Tibial nerve (tissue), 4 donors: ENCODE measurements at places on chromosomes 5 and 9.

DNA sequence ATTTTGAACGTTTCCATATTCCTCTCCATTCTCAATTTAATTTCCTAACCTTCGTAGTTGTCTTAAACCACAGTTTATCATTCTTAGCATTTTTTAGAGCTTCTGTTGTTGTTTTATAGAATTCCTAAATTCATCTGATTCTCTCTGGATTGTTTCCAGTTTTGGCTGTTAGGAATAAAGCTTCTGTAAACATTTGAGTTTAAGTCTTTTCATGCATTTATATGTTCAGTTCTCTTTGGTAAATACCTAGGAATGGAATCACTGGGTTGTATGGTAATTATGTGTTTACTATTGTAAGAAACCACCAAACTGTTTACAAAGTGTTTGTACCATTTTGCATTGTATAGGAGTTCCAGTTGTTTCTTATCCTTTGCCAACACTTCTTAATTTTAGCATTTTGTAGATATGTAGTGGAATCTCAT lies 29.7 kb downstream of the GPR21 start:
- no peak for DNase-seq
- no peaks in the 10 kb centered on the region for H3K27me3 ChIP-seq
- no peak overlapping the region for H3K27ac ChIP-seq
- no peak overlapping the region for H3K4me3 ChIP-seq

GRCh38 chr5:104265531-104266140 lies 703.0 kb upstream of the NUDT12 start:
- no peaks in the 10 kb centered on the region for H3K36me3 ChIP-seq
- no peak for DNase-seq
- H3K4me3 ChIP-seq = no peak overlapping the region
- H3K27me3 ChIP-seq = no peaks in the 10 kb centered on the region

- no peak overlapping the region for H3K4me3 ChIP-seq
- H3K4me1 ChIP-seq = no peaks in the 10 kb centered on the region
- H3K27ac ChIP-seq = no peak overlapping the region
- H3K36me3 ChIP-seq = no peaks in the 10 kb centered on the region
- H3K27me3 ChIP-seq = no peaks in the 10 kb centered on the region
Measured at GRCh38 chr9:68428481-68428880, 72.1 kb downstream of the PGM5 start.

- no peak overlapping the region for H3K4me3 ChIP-seq
- H3K27me3 ChIP-seq = no peaks in the 10 kb centered on the region
- H3K27ac ChIP-seq = no peak overlapping the region
- no peaks in the 10 kb centered on the region for H3K36me3 ChIP-seq
- H3K4me1 ChIP-seq = no peaks in the 10 kb centered on the region
Measured at GRCh38 chr5:74954919-74955318, 88.7 kb upstream of the FAM169A start.

- H3K4me3 ChIP-seq = no peak overlapping the region
- DNase-seq = no peak
- no peak overlapping the region for H3K27ac ChIP-seq
- H3K27me3 ChIP-seq = no peaks in the 10 kb centered on the region
Measured at GRCh38 chr9:1490341-1491232, 440.4 kb downstream of the DMRT2 start.

- H3K27me3 ChIP-seq = no peaks in the 10 kb centered on the region
- H3K4me1 ChIP-seq = peaks cover 68% of the 10 kb centered on the region
- no peaks in the 10 kb centered on the region for H3K36me3 ChIP-seq
Measured at GRCh38 chr5:67291671-67292070, 95.1 kb upstream of the CD180 start.

DNA sequence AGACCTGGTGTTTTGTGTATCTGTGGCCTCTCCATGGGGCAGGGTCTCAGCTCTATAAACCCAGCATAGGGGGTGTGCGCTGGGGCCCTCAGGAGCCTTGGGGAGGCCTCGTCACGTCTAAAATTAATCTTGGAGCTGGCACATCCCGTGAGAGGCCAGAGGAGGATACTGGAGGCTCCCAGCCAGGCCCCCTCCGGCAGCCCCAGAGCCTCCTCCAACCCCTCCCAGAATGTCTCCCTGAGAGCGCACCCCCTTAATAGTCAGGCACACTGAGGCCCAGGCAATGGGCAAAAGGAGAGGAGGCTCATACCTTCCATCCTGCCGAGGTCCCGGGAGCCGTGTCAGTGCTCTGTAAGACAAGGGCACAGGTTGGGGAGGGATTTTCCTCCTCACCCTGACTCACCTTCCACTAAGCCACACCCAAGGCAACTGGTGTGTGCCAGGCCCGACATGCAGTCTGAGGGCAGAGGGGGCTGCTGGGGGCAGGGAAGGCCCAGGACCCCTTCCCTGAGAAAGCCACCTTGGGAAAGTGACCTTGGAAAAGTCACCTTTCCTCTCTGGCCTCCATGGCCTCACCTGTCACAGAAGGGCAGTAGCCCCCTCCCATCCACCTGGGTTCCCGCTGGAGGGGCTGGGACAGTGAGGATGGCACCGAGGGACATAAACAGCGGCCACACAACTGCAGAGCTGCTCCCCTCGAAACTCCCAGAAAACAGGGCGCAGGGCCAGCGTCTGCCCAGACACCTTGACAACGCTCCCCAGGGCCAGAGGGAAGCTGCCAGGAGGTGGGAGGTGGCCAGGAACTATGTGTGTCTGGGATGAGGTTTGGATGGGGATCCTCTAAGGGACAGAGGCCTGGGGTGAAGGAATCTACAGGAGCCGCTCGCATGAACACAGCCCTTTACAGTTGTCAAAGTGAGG lies 2.9 kb downstream of the AK1 start:
- H3K27ac ChIP-seq = peak overlapping the region; percentile 88
- H3K4me1 ChIP-seq = peaks cover 48% of the 10 kb centered on the region
- no peak for DNase-seq
- H3K4me3 ChIP-seq = no peak overlapping the region

- H3K4me3 ChIP-seq = no peak overlapping the region
- no peak overlapping the region for H3K27ac ChIP-seq
- no peaks in the 10 kb centered on the region for H3K4me1 ChIP-seq
- no peak for DNase-seq
- H3K36me3 ChIP-seq = no peaks in the 10 kb centered on the region
- no peaks in the 10 kb centered on the region for H3K27me3 ChIP-seq
Measured at GRCh38 chr5:54947187-54947586, 38.2 kb downstream of the ESM1 start.

- no peaks in the 10 kb centered on the region for H3K27me3 ChIP-seq
- no peak for DNase-seq
- peaks cover 15% of the 10 kb centered on the region for H3K4me1 ChIP-seq
- H3K36me3 ChIP-seq = no peaks in the 10 kb centered on the region
- no peak overlapping the region for H3K4me3 ChIP-seq
- no peak overlapping the region for H3K27ac ChIP-seq
Measured at GRCh38 chr5:59547731-59548130, 345.8 kb downstream of the PDE4D start.

DNA sequence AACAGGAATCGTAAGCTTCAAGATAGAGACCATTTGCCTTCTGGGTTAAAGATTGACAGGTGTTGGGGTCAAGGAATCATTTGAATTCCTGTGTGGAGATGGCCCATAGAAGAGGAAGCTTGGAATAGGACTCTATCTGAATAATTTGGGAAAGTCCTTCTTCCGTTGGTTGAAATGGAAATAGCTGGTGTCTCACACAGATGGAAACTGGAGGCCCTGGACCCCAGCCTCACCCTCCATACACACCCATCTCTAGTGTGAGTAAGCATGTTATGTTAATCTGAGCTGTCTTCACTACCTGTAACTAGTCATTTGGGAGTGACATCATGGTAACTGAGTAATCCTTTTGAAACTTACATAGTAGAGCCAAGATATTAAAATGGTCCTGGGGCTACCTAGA lies 184.4 kb downstream of the CD180 start:
- no peak overlapping the region for H3K27ac ChIP-seq
- no peaks in the 10 kb centered on the region for H3K36me3 ChIP-seq
- DNase-seq = no peak
- no peaks in the 10 kb centered on the region for H3K27me3 ChIP-seq
- peaks cover 4% of the 10 kb centered on the region for H3K4me1 ChIP-seq

GRCh38 chr9:116792271-116792670 lies 105.2 kb downstream of the TRIM32 start:
- H3K27me3 ChIP-seq = no peaks in the 10 kb centered on the region
- DNase-seq = no peak
- no peak overlapping the region for H3K27ac ChIP-seq

DNA sequence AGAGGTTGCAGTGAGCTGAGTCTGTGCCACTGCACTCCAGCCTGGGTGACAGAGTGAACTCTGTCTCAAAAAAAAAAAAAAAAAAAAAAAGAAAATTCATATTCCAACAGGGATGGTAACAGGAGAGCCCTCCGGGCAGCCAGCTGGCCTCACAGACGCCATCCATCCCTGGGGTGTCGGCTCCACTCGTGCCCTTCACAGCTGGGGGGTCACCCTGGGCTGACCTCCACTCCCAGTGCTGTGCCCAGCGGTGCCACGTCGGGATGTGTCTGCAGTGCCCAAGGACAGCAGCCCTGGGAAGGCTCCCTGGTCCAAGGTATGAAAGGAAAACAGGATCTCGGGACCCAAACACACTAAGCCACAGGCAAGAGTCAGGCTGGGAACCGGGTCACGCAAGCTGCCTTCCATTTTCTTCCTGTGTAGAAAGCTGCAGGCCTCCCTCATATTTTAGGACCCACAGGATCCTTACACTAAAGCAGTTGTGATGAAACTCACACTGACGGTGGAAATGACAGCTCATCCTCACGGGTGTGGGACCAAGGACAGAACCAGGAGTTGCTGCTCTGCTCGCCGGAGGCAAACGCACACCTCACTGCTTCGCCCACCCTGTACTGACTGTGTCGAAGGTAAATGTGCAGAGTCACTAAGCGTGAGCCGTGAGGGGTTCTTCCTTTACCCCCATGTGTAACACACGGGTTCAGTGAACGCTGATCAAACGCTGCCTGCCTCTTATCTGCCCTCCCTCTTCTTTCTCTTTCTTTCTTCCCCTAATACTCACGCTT lies 5.3 kb downstream of the SLC12A7 start:
- H3K36me3 ChIP-seq = no peaks in the 10 kb centered on the region
- no peak for DNase-seq
- peaks cover 45% of the 10 kb centered on the region for H3K4me1 ChIP-seq
- H3K4me3 ChIP-seq = no peak overlapping the region

GRCh38 chr5:172953776-172954675 lies 5.2 kb upstream of the RPL26L1 start:
- no peak for DNase-seq
- H3K4me1 ChIP-seq = no peaks in the 10 kb centered on the region
- H3K36me3 ChIP-seq = peaks cover 12% of the 10 kb centered on the region
- H3K4me3 ChIP-seq = no peak overlapping the region
- H3K27me3 ChIP-seq = no peaks in the 10 kb centered on the region

DNA sequence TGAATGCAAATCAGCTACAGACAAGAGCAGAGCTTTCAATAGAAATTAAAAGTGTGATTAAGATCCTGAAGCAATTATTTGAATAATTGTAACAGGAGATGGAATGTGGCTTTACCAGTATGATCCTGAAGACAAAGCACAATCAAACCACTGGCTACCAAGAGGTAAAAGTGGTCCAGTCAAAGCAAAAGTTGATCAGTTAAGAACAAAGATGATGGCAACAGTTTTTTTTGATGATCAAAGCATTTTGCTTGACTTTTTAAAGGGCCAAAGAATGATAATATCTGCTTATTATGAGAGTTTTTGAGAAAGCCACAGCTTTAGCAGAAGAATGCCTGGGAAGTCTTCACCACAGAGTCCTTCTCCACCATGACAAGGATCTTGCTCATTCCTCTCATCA lies 409.2 kb downstream of the CSNK1G3 start:
- H3K4me1 ChIP-seq = no peaks in the 10 kb centered on the region
- DNase-seq = no peak
- no peak overlapping the region for H3K27ac ChIP-seq
- no peaks in the 10 kb centered on the region for H3K36me3 ChIP-seq
- no peak overlapping the region for H3K4me3 ChIP-seq

GRCh38 chr5:117973785-117974184 lies 1014.6 kb downstream of the DTWD2 start:
- no peak overlapping the region for H3K27ac ChIP-seq
- no peak for DNase-seq
- no peaks in the 10 kb centered on the region for H3K27me3 ChIP-seq
- H3K36me3 ChIP-seq = no peaks in the 10 kb centered on the region
- no peaks in the 10 kb centered on the region for H3K4me1 ChIP-seq

- no peak overlapping the region for H3K4me3 ChIP-seq
- DNase-seq = peak; percentile 64
- H3K27me3 ChIP-seq = no peaks in the 10 kb centered on the region
- H3K4me1 ChIP-seq = peaks cover 40% of the 10 kb centered on the region
- H3K36me3 ChIP-seq = no peaks in the 10 kb centered on the region
- H3K27ac ChIP-seq = no peak overlapping the region
Measured at GRCh38 chr5:170307575-170308465, 10.2 kb upstream of the LCP2 start.

GRCh38 chr9:126481862-126482261 lies 131.9 kb upstream of the LMX1B start:
- DNase-seq = no peak
- H3K4me1 ChIP-seq = peaks cover 11% of the 10 kb centered on the region
- H3K27ac ChIP-seq = peak overlapping the region; percentile 7
- no peak overlapping the region for H3K4me3 ChIP-seq
- H3K36me3 ChIP-seq = peaks cover 73% of the 10 kb centered on the region
- H3K27me3 ChIP-seq = no peaks in the 10 kb centered on the region

DNA sequence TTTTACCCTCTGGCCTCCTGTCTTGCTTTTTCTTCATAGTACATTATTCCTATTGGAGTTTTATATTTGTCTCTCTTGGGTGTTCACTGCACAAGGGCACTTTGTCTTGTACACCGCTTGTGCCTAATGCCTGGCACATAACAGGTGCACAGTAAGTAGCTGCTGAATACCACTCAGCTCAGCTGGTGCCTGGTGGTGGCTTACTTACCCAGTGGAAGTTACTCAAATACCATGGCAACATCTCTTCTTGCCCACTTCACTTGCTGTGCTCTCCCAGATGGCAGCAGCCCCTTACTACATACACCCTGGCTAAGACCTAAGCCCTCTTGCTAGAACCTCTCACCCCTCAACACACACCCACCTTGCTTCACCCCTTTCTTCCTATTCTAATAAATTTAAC lies 11.3 kb upstream of the SKP1 start:
- no peaks in the 10 kb centered on the region for H3K27me3 ChIP-seq
- H3K4me3 ChIP-seq = no peak overlapping the region

DNA sequence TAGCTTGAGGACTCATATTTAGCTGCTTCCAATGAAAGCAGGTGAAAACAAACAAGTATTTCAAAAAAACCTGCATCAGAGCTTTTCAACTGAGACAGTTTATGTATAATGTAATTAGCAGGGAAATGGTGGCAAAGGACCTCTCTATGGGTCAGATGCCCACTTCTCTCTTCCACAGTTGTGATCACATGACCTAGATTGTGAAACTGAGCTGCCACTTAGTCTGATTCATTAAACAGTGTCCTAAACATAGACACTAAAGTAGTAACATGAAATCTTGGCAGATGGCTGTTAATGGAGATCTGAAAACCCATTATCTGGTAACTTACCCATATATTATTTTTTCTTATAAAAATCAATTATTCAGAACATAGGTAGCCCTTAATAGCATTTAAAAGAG lies 663.6 kb upstream of the RIOK2 start:
- no peak overlapping the region for H3K4me3 ChIP-seq
- H3K4me1 ChIP-seq = no peaks in the 10 kb centered on the region
- DNase-seq = no peak
- no peaks in the 10 kb centered on the region for H3K36me3 ChIP-seq
- no peaks in the 10 kb centered on the region for H3K27me3 ChIP-seq

GRCh38 chr5:143197260-143197656 lies 206.2 kb downstream of the NR3C1 start:
- H3K4me1 ChIP-seq = no peaks in the 10 kb centered on the region
- no peak overlapping the region for H3K4me3 ChIP-seq
- H3K36me3 ChIP-seq = no peaks in the 10 kb centered on the region
- DNase-seq = no peak
